CD4-positive, alpha-beta T cell treated with Interleukin-12 subunit alpha and Interleukin-12 subunit beta, for 1 hour (primary cell): ENCODE measurements at places on chromosomes 2 and 18.

DNA sequence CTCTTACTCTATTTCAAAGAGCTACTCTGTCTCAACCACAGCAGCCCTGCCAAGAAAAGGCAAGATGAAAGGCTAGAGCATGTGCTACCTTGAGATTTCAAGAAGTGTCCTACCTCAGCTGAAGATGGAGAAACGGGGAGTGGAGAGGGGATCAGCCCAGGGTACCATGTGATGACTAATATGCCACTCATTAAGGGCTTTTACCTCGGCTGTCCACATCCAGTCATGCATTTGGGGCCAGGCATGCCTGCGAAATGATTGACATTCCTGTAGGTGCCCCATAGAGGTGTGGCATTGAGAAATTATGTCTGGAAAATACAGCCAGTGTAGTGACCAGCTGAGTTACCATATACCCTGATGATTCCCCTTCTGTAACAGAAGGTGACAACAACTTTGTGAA, 96.1 kb downstream of the NRP2 start:
- no peak for DNase-seq

DNA sequence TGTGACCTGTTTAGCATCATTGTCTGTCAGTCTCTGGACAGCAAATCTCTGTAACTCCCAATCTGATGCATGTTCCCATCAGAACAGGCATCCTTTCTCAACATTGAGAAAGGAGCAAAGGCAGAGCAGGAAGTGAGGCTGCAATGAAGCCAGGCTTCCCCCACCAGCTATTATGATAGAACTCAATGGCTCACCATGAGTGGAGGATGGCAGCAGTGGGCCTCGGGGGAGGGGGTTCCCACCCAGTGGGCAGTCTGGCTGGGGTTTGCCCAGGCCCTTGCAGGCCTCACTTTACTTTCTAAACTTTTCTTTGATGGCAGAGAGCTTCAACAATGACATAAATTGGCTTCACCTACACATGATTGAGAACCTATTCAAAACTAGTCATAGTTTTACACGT, 240.6 kb upstream of the CXCR4 start:
- no peak for DNase-seq

GRCh38 chr2:127176371-127177311, 43.5 kb downstream of the CYP27C1 start:
- no peak for DNase-seq

DNA sequence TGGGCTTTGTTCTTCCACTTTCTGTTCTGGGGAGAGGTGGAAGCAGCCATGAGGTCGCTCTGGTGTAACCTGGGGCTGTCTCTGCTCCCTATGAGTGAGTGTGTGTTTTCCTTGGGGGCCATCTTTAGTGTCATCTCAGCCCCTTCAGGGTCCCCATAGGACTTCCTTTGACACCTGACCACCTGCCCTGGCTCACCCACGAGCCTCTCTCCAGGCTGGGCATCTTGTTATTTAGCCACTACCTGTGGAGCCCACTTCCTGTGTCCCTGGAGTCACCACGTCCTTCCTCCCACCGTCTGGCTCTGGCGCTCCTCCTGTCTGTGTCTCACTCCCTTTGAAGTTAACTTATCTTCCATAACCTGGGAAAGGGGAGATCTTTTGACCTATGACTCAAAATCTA, 176.0 kb downstream of the UXS1 start:
- no peak for DNase-seq

DNA sequence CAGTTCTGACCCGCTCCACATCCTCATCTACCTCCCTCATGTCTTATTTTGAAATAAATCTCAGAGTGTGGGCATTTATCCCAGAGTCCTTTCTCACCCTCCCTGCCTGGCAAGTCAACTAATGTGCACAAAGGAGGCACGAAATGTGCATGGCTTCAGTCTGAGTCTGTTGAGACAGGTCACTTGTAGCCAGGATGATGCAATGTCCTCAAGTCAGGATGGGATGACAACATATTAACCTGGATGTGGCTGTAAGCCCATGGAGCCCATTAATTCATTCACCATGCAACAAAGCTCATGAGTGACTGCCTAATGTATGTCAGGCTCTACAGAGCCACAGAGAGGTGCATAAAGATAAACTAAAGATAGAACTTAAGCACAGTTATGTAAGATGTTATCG, 34.5 kb downstream of the KCNG3 start:
- DNase-seq, result no peak

DNA sequence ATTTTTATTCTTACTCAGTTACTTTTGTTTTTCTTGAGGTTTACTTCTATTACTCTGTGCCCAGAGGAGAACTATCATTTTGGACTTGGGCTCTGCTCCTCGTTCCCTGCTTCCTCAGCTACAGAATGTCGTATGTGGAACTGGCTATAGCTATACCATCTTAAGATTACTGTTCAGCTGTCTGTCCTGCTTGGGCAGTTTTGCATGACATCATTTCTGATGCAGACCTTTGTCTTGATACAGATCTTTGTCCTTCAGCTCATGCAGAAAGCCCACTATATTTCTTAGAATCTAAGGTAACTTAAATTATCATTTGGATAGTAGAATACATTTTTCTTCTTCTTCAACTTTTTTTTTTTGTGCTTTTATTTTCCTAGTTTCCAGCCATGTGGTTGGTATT, 13.8 kb upstream of the C1GALT1C1L start:
- DNase-seq, result no peak

DNA sequence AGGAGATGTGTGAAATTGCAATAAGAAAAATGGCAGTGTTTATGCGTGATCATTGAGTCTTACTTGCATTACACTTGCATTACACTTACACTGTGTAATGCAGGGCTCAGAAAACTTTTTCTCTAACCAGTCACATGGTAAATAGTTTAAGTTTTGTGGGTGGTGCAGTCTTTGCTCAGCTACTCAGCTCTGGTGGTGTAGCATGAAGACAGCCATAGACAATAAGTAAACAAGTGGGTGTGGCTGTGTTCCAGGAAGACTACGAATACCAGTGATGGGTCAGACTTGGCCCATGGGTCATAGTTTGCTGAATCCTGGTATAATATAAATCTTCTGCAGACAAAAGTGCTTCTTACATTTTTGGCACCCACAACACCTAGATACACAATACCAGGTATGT, 115.6 kb upstream of the CYP1B1 start:
- DNase-seq, result no peak

DNA sequence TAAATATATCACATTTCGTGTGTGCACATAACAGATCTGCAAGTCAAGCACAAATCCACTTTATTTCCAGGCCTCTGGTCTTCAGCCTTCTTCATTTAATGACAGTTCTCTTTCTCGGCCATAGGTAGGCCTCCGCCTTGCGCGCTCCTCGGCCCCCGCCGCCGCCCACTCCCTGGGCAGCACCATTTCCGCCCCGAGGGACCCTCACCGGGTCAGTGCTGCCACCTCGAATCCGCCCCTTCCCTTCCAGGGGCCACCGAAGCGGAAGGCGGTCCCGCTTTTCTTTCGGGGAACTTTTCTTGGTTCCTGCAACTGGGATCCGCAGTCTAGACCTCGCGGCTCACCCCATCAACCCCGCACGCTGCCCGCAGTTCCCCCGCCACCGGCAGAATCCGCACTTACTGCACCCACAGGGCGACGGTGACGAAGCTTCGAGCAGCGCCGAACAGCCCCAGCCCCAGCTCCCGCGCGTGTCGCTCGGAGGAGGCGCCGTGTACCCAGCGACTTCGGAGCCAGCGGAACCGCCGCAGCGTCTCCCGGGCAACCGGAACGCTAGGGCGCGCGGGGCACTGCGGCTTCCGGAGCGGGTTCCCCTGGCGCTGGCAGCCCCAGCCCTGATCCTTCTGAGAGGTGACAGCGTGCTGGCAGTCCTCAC, at the start of gene CDKL4:
TSS of gene CDKL4 (minus strand) at position 502 of the 655 bp plus-strand sequence.
- peak; percentile 34 for DNase-seq

DNA sequence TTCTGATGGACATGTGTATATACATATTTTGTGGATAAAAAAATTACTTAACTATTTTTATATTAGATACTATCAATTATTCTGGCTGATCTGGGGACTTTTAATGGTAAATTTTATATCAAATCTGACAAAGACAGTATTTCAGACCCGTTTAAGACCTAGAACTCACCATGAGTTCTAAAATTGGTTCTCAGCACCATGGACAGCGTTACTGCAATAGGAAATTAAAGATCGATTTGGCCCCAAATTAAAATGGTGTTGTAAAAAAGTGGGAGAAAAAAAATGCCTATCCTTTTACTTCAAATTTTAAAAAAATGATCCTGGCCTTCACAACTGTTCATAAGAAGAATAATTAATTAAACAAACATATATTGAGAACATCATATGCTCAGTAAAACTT, 919 bp upstream of the SCN2A start:
- no peak for DNase-seq

DNA sequence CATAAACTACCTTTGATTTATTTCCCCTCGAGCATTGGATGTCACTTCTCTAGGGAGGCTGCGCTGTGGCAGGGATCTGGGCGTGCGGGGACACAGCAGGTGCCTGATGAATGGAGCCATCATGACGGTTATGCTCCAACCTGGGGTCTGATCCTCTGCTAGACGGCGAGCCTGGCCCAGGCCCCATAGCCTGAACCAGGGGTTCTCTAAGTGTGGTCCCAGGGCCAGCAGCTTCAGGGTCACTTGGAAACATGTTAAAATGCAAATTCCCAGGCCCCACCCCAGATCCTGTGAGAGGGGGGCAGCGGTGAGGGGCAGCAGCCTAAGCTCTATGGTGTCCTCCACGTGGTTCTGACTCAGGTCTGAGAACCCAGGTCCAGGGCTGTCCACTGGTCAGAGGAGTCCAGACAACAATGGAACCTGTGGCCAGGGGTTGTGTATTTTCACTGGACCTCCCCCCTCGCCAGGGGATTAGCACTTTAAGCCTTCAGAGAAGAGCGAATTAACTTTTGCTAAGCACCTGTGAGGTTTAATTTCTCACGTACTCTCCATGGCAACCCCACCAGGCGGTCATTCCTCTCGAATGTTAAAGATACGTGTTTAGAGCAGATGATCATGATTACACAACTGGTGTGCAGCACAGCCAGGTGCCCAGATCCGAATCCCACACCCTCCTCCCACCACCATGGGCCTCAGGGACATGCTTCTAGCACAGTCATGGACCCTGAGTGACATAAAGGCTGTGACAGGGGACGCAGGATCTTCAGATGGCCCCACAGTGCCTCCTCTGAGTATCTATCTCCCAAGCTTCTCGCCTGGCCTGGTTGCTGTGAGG, 1.6 kb upstream of the ARHGEF4 start:
- no peak for DNase-seq

GRCh38 chr2:201059961-201060755, 11.3 kb downstream of the HYCC2 start:
- no peak for DNase-seq

- DNase-seq, result no peak
Observed at GRCh38 chr2:151775057-151775740, 40.9 kb upstream of the NEB start.

DNA sequence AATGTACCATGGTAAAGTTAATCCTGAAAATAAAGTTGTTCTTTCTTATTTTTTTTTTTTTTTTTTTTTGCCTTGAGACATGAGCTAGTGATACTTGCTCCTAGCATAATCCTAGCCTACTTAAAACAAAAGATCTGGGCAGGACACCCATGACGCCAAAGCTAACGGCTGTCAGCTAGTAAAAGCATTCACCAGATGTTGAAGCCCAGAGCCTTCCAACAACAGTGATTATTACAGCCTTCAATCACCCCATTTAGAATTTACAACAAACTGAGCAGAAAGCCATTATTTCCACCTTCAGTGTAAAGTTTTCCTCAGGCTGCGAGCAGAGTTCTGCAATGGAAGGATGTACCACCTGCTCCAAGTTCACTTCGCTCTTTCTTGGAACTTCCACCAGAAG, 259.5 kb downstream of the SP3 start:
- no peak for DNase-seq

- DNase-seq, result no peak
Observed at GRCh38 chr2:200189964-200190363, 116.5 kb upstream of the SPATS2L start.

GRCh38 chr2:73212448-73213176, 1.4 kb upstream of the SMYD5 start:
- DNase-seq, result peak; percentile 75

DNA sequence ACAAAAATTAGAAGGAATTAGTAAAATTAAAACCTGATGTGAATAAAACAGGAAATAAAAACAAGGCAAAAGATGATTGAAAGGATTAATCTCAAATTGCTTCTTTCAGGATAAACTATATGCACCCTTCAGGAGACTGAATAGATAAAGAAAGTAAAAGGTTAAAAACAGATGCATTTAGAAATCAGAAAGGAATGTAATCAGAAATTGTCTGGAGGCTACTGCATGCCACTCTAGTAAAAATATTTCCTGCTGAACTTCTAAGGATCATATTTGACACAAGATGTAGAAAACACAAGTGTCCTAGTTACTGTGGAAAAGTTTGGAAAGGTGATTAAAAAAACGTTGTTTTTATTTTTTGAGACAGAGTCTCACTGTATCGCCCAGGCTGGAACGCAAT, 16.2 kb downstream of the CHCHD5 start:
- no peak for DNase-seq

DNA sequence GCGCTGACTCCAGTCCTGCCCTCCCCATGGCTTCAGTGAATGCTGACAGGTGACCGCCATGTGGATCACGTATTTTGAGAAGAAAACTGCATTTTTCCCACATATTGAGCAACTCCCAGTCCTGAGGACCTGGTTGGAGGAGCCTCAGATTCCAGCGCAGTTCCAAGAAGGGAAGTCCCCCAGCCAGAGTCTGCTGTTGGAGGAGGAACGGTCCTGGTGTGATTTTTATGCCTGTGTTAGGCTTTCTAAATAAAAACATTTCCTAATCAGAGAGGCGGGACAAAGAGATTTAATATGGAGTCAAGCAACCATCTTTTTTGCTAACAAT, 32.3 kb upstream of the COL6A3 start:
- no peak for DNase-seq

- no peak for DNase-seq
Observed at GRCh38 chr2:223725494-223725893, 111.9 kb downstream of the AP1S3 start.

GRCh38 chr2:10914272-10914693, 2.5 kb downstream of the KCNF1 start:
- no peak for DNase-seq

GRCh38 chr18:77144046-77144445, 11.5 kb upstream of the MBP start:
- no peak for DNase-seq

DNA sequence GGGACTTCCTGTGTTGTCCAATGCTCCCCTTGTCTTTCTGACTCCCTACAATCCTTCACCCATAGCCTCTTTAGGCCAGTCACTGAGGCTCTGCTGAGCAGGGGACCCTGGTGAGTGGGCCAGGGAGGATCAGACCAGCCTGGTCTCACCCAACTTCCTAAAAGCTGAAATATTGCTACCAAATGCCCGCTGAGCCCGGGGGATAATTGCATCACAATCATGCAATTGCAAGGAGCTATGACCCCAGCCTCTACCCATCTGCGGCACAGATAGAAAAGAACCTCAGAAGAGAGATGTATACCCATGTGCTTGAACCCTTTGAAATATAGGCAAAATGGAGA, 3.7 kb upstream of the SP100 start:
- no peak for DNase-seq

GRCh38 chr2:109020217-109020637, 31.2 kb upstream of the EDAR start:
- DNase-seq, result peak; percentile 10

- DNase-seq, result no peak
Observed at GRCh38 chr18:13272416-13272815, 53.9 kb downstream of the LDLRAD4 start.
